ENCODE measurements at places on chromosomes 1 and 21. TPM values are rescaled to one million over a fixed set of nuclear protein-coding genes. Genes with fewer than 3 reads are reported as not detected.

VWA5B1 gene
- not detected for total RNA-seq

RBM8A gene
- total RNA-seq = 110 TPM

CR1 gene
- total RNA-seq = not detected

LYPD8 gene
- total RNA-seq = not detected

SPRR2A gene
- total RNA-seq = not detected

TMEM269 gene
- not detected for total RNA-seq

TBX19 gene
- 1.6 TPM for total RNA-seq

SELE gene
- total RNA-seq = not detected

OR2L13 gene
- not detected for total RNA-seq

KCNC4 gene
- total RNA-seq = 4.7 TPM

FCGR3B gene
- not detected for total RNA-seq

EBNA1BP2 gene
- 54.4 TPM for total RNA-seq

IGSF21 gene
- total RNA-seq = not detected

MCOLN2 gene
- 10.2 TPM for total RNA-seq

FAM229A gene
- 1.1 TPM for total RNA-seq

CNTN2 gene
- 0.86 TPM for total RNA-seq

SDC3 gene
- total RNA-seq = 23.7 TPM

TCHHL1 gene
- total RNA-seq = not detected

TBX15 gene
- 81.5 TPM for total RNA-seq

EFNA1 gene
- total RNA-seq = 1.9 TPM

CATSPERE gene
- total RNA-seq = 2.4 TPM

LY9 gene
- not detected for total RNA-seq

SPRR4 gene
- not detected for total RNA-seq

TMEM35B gene
- 38.0 TPM for total RNA-seq

ADAM30 gene
- not detected for total RNA-seq

FAM167B gene
- 3.0 TPM for total RNA-seq

PADI2 gene
- total RNA-seq = not detected

KIF26B gene
- 0.78 TPM for total RNA-seq
